Sigmoid colon (tissue), 7 donors: ENCODE measurements at places on chromosomes 6 and 20. TPM values are rescaled to one million over a fixed set of nuclear protein-coding genes. Genes with fewer than 3 reads are reported as not detected.

PAK5 gene
- total RNA-seq, result 0.36 TPM

PGBD1 gene
- total RNA-seq, result 8.2 TPM

ZNF512B gene
- total RNA-seq, result 5.1 TPM

PLAGL1 gene
- 15.3 TPM for total RNA-seq

PLEKHG1 gene
- total RNA-seq, result 11.9 TPM

CLPSL1 gene
- not detected for total RNA-seq
